ENCODE measurements at places on chromosomes 7 and 10.

DNA sequence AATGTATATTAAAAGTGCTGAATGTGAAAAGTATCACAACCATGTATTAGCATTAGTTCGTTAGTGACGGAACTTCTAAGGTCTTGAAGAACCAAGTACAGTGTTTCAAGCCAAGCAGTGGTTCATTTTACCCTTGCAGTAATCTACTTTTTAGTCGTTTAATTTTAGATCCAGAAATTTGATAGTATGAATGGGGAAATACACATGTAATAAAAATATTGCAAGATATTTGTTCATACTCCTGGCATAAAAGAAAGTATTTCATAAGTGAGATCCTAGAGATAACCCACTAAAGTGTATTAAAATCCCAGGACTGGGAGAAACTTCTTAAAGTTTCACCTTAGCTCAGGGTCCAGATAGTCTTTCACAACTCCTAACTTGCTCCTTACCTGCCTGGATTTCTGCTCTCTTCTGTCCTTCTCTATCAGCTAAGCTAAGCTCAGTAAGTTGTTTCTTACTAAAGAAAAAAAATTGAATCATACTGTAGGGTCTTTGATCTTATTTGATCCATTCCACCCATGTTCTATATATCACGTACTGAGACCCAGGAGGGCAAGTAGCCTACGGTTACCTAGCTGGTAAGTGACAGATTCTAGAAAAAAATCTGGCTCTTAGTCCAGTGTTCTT is 1.5 kb downstream of the BCAP29 start:
- no peak for DNase-seq

- no peak for DNase-seq
These were observed 75.9 kb downstream of the ELMO1 start for GRCh38 chr7:37372750-37373149.

DNA sequence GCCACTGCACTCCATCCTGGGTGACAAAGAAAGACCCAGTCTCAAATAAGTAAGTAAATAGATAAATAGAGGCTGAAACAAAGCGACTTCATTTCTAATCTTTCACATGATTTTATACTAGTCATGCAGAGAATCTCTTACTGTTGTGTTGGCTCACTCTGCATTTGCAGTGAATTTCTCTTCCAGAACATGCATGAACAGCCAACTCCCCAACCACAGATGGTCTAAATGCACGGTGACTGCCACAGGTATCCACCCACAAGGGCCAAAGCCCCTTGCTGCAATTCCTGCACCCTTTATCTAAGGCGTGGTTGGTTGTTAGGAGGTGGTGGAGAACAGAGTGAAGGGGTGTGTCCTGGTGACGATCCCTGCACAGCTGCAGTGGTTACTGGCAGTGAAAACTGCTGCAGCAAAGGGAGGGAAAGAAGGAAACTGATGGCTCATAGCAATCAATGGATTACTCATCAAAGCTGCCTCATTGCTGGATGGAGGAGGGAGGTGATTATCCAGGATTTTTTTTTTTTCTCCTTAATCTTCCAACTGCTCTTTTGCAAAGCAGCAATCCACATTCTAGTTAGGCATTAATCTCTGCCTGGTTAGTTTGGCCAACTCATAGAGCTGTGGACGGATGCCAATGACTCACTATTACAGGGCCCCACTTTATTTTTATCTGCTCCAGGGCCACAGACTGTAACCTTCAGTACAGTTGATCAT is 50.6 kb downstream of the PRTFDC1 start:
- DNase-seq = no peak

- no peak for DNase-seq
These were observed 20.7 kb upstream of the ABLIM1 start for GRCh38 chr10:114678820-114679219.

GRCh38 chr10:35563261-35563891 is 41.8 kb upstream of the GJD4 start:
- DNase-seq = peak; percentile 35

DNA sequence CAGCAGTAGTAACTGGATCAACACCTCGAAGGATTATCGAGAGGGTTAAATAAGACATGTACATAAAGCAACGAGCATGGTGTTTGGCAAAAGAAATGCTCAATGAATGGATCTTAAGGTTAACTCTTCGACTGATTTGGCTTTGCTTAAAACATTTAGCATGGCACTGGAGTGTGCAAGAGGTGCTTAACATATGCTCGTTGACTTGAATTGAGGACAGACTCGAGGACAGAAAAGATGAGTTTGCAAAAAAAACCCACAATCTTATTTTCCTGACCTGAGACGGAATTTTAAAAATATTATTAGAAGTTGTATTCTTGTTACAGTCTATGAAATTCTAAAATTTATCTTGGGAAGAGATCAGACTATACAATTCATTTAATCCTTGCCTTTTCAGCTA is 49.4 kb upstream of the ST8SIA6 start:
- DNase-seq = no peak

DNA sequence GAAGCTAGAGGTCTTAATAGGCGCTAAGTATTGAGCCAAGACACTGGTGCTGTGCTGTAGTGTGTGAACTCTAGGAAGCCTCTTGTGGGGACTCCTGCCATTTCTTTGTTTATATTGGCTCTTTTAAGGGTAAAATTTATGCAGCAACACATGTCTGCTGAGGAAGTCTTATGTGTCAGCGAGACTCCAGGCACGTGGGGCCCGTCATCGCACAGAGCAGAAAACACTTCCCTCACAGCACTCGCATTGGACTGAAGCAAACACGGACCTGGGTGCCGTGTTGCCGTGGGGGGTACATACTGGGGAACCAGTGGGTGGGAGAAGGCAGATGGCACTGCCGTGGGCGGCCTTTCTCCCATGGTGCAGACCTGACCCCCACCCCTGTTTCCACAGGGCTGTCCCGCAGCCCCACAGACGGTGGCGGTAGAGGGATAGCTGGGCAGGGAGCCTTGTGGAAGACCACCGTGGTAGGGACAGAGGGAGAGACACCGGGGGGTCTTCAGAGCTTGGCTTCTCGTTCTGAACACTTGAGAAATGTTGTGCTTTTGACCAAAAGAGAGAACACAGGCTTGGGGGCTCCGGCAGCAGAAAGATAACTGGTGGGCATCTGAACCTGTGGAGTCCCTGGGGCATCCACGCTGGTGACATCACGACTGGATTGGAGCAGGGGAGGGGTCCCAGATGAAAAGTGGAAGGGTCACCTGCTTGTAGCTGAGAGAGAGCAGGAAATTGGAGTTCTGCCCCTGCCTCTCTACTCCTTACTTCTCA is 284.7 kb upstream of the SHH start:
- no peak for DNase-seq

GRCh38 chr7:92964141-92964540 is 127.8 kb upstream of the CDK6 start:
- no peak for DNase-seq

GRCh38 chr7:129750091-129750490 is 138.6 kb downstream of the NRF1 start:
- no peak for DNase-seq

GRCh38 chr10:75538144-75538543 is 106.7 kb downstream of the LRMDA start:
- no peak for DNase-seq

DNA sequence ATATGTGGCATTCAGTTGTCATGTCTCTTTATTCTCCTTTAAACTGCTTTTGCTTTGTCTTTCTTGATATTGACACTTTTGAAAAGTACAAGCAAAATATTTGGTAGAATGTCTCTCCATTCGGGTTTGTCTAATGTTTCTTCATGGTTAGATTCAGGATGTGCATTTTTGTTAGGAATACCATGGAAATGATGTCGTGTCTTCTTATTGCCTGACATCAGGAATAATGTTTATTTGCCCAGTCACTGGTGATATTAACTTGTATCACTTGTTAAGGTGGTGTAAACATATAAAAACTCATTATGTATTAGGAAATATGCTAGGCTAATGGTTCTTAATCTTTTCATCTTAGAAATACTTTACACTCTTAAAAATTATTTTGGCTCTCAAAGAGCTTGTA is 43.4 kb downstream of the CDK1 start:
- DNase-seq = no peak

- peak; percentile 39 for DNase-seq
These were observed 17.0 kb downstream of the FAM131B start for GRCh38 chr7:143345428-143345900.

DNA sequence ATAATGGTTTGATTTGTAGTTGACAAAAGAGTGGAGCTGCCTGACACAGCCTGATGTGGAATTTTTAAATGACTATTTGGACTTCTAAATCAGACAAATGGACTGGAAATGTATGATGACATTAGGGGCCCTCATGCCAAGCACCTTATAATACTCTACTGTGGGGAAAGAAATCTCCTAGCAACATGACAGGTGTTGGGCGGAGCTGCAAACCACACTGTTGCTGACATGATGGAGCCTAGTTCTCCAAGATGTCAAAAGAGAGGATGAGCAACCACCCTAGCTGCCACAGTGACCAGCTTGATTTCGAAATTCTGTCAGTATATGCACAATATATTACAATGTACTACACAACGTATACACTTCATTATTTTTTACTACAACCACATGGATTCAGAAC is 65.8 kb downstream of the RHOBTB1 start:
- DNase-seq = no peak

GRCh38 chr7:12436896-12437535 is 33.4 kb upstream of the VWDE start:
- no peak for DNase-seq

DNA sequence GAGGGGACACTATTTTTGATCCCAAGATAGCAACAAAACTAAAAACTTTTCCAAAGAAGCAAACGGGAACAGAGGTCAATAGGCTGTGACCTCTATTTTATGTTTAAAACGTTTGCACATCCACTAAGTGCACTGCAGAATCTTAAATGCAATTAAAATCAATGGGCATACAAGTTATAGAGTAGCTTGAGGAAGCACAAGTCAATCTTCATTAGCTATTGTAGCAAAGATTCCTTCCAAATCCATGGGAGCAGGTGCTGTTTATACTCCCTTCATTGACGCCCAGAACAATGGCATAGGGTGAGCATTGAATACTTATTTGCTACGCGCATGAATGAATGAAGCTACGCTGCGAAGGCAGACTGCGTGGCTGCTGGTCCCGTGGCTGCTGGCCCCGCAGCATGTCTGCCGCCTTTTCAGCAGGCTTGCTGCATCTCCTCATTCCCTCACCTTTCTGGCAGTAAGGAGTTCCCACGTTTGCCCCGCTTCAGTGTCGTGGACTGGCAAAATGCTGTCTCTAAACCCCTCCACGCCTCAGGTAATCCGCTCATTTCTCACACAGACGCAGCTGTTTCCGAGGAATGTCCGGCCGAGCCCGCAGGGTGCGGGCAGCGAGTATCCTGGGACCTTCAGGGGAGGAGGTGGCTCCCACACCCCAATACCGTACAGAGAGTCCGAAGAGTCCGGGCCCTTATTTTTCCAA is 754 bp upstream of the PHYHIPL start:
- DNase-seq = no peak

DNA sequence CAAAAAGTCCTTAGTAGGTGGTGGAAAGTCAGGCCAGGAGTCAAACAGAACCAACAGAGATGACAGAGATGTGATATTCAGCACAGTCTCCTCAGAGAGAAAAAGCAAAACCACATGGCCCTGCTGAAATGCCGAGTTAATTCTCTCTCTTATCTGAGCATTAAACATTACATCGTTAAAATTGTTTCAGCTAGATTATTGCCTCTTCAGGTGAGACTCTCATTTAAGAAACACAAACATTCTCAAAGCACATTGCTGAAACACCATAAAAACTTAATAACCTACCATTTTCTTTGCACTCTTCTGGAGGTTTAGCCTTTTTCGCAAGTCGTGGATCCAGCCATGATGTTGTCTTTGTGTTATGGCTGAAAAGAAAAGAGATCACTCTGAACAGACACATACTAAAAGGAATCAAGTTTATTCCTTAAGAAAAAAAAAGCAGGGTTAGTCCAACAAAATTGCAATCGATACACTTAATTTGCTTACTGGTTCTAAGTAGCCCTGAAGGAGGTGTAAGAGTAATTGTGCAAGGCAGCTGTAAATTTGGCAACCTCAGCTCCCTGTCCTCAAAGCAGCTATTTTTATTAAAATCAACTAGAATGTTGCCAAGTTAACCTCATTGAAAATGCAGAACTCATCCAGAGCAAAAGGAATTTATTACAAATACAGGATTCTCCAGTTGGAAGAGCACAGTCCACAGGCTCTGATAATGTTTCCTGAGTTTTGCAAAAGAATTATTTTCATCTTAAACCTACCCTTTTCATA is 691.1 kb downstream of the PHTF2 start:
- no peak for DNase-seq

GRCh38 chr7:41098846-41099245 is 604.0 kb downstream of the INHBA start:
- DNase-seq = no peak

- DNase-seq = no peak
These were observed 134.1 kb downstream of the GFRA1 start for GRCh38 chr10:116138897-116139296.

DNA sequence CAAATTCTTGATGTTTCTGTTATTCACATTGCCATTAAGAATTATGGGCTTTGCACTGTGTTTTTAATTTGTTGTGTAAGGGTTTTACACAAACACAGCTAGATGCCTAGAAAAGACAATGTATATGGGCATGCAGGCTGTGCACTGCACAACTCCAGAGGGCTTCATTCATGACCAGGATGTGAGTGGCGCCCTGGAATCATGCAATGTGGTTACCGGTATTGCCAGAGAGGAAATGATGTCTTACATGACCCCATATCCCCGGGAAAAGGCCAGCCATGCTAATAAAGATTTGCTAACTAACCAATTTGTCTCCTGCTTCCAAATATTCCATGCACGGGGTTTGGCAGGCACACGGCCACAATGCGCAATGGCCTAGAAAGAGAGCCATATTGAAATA is 16.9 kb downstream of the KCNMA1 start:
- no peak for DNase-seq

- no peak for DNase-seq
These were observed 64.4 kb downstream of the KLHDC10 start for GRCh38 chr7:130134726-130135125.

GRCh38 chr10:110364531-110364937 is 59.8 kb upstream of the SMNDC1 start:
- no peak for DNase-seq

- DNase-seq = no peak
These were observed 36.7 kb downstream of the CFAP46 start for GRCh38 chr10:132905661-132906060.

- no peak for DNase-seq
These were observed 2.2 kb upstream of the ABHD11 start for GRCh38 chr7:73740771-73741170.

Measured in memory B cell (primary cell).